ENCODE measurements at places on chromosomes 2 and 18.
A peak's percentile ranks its signal among the peaks of the same experiment; 100 is the strongest.

DNA sequence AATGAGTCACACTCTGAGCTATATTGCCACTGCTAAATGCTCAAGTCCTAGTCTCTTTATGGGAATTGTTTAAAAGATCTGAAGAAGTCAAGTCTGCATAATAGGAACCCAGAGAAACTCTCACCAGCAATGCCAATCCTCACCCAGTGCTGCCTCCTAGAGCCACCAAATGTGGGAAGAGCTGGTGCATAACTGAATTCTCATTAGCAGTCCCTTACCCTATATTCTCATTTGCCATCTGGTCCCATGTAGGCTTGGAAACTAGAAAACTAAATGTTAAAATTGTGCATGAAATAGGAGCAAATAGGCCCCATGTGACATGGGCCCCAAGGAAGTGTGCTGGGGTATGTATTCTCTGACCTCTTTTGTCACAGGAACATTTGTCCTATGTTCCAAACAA is 224.4 kb upstream of the SMAD2 start:
- no peak for DNase-seq

GRCh38 chr2:12441750-12442475 is 274.8 kb upstream of the TRIB2 start:
- DNase-seq = no peak

DNA sequence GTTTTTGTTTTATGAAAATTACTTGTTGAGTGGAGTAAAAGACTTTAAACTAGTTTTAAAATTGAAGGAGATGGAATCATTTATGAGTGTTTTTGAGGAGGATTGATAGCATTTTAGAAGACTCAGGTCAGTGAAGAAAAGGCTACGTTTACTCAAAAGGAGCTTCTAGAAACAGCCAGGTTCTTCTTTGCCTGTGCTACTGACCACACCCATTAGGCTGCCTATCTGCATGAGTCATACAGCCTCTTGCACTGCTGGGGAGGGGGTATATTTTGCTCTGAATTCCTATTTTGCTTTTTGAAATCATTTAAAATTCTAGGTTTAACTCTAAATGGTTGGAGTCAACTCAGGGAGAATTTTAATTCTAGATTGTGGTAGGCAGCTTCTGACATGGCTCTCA is 22.3 kb downstream of the EFEMP1 start:
- no peak for DNase-seq

DNA sequence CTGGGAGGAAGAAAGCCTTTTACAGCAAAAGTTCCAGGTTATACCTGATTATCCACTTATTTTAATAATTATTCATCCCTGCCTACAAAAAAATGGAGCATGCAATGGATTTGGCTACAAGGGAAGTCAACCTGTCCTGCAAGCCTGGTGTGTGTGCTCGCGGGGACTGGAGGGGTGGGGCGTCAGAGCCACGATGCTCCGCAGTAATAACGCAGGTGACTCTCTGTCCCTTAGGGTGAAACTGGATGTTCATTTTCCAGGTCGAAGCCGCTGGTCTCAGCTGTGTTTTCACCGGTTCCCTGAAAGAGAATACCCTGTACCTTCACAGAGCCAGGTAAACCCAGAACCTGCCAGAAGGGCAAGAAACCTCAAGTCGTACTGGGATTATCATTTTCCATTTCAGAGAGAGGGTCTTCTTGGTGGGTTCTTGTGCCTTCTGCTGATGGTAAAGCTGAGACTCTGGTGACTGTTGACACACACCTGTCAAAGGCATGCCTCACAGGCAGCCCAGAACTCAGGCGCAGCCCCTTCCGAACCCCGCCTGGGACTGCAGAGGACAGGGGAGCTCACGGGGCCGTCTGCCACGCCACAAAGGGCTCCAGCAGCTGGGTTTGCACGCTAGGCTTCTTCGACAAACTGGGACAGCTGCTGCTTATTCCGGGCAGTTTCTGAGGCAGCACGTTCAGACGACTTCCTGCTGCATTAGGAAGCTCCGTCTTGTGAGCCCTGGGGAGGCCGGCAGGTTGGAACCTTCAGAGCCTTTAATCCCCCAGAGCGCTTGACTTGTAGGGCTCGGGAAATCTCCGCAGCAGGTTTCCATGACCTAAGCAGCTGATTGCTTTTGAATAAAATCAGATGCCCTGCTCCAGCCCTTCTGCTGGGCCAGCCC is 58.6 kb downstream of the KCNG2 start:
- no peak for DNase-seq

- no peak for DNase-seq
Measured at GRCh38 chr2:76469066-76469465, 758.4 kb upstream of the GCFC2 start.

- no peak for DNase-seq
Measured at GRCh38 chr2:23360571-23361125, 24.3 kb upstream of the KLHL29 start.

DNA sequence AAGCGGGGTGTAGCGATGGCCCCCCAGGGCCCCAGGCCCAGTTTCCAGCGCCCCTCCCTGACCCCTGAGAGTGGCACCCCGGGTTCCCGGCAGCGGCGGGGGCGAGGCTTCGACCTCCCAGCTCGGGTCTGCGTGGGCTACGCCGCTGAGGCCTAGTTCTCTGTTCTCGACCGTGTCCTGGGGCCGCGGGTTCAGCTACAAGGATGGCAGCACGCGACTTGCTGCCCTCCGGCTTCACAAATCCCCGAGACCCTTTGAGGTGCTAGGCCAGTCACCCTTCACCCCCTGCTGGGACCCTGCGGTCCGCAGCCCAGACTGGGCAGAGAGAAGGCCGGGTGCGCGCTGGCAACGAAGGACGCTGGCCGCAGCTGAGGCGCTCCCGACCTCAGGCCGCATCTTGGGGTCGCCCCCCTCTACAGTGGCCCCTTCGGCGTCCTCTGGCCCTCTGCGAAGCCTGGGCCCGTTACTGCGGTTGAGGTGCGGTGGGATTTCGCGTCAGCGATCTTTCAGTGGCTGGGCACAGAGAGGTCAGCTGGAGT is 1.2 kb downstream of the OTX1 start:
- no peak for DNase-seq

DNA sequence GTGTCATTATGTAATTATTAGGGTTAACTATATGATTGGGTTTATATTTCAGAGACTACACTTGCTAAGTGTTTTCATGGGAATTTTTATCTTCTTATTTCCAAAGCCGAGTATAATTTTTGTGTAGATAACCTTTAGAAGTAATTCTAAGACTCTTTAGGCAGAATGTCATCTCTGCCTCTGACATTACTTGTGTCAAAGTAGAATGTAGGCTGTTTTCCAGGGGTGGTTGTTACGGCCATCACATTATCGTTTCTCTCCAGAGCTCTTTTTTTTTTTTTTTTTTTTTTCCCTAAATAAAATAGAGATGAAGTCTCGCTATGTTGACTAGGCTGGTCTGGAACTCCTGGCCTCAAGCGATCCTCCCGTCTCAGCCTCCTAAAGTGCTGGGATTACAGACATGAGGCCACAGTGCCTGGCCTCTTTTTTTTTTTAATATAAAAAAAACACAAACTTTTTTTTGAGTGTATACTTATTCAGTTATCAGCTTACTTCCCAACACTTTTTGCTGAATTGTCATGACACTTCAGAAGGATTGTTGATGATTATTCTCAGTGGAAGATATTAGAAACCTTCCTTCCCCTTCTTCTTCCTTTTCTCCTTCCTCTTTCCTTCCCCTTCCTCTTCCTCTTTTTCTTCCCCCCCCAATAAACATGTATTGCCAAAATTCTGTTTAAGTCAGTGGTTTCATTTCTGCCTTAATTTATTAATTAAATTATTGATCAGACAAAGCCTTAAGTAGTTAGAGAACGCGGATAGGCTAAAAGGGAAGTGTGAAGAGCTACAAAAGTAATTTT is 2.3 kb downstream of the PIKFYVE start:
- DNase-seq = no peak

- DNase-seq = no peak
Measured at GRCh38 chr2:233273120-233273519, 21.6 kb downstream of the ATG16L1 start.

DNA sequence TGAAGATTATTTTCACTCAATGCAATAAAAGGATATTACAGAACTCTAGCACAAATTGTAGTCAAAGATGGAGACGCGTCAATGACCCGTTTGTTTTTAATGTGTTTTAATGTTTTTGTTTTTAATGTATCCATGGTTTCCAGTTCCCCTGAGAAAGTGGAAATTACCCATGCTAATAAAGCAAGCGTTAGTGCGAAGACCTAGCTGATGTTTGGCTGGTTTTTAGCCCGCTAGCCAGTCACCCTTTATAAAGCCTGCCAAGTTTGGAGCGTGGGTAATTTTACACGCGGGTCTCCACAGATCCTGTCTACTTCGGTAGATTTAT is 430 bp upstream of the CHMP1B start:
- DNase-seq = no peak

- no peak for DNase-seq
Measured at GRCh38 chr18:63975628-63976027, 5.7 kb downstream of the SERPINB8 start.

GRCh38 chr18:11154368-11154989 is 5.1 kb upstream of the PIEZO2 start:
- no peak for DNase-seq

GRCh38 chr2:190490502-190490901 is 44.0 kb downstream of the NEMP2 start:
- no peak for DNase-seq

DNA sequence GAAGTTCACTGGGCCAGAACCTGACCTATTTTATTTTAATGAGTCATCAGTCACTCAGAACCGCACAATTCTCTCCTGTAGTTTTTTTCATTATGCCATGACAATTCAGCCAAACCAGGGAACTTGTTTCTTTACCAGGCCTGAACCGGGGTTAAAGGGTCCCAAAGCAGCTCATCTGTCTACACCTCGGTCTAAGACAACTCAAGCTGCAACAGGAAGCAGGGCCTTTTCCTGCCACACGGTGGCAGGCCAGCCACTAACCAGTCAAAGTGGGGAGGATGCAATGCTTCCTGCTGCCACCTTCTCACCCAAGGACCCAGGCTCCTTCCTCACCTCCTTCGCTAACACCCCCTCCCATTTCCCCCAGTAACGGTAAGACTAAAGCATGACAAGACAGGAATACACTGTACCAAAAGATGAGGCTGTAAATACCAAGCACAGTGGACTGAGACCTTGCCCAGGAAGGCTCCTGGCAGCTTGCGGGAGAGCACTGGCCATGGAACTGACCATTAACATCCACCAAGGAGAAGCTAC is 56.7 kb upstream of the ACKR3 start:
- DNase-seq = peak; percentile 50

DNA sequence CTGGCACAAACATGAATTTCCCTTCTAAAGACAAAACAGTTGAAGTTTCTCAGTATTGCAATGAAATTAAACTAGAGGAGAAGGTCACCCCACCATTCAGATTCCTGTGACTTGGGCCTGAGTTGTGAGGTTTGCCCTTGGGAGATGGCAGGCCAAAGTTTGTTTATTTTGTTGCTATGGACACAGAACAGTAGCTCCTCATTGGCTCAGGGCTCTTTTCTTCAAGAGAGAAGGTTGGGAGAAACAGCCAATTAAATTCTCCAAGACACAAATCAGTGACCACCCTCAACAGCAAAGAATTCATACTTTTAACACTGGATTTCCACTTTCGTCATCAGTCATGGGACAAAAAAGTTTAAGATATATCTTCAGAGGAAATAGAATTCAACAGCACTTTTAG is at the start of gene FLACC1:
Gene FLACC1 (minus strand): TSS at position 125 of the 400 bp plus-strand sequence. CDS start 5,941 bp downstream, outside the sequence.
- no peak for DNase-seq

DNA sequence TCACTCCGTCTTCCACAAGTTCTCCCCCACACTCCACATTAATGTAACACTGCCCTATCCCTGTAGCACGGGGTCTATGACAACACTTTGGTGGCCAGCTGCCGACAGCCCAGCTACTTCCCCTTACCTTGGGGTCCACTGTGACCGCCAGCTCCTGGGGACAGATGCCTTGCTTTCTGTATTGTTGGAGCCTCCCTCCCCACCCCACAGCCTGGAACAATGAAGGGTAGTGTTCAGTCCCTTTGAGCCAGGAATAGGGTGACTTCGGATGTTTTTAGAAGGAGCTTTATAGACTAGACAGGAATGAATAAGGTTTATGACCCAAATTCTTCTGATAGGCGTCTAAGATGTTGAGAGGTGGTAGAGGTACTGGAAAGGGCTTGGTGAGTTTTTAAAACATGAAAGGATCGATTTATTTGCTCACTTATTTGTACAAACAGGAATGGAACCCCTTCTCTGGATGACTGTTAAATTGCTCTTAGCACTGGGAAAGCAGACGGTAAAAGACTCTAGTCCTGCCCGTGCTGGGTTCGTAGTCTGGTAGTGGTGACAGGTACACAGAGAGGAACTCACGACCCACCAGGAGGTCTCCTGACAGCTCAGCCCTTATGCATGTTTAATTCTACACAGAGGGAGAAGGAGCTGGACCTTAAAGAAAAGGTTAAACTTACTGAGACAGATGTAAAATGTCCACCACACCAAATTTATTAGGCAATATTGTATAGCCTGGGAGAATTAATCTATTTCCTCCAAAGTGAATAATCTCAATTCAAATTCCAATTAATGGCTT is 90.9 kb downstream of the MYCN start:
- DNase-seq = no peak

Data from stimulated activated CD8-positive, alpha-beta memory T cell treated with anti-CD3 and anti-CD28 coated beads, Interleukin-4, amount 100 ng/mL, for 24 hours (primary cell).